ENCODE measurements at places on chromosomes 4 and X.

- DNase-seq = peak; percentile 33
Observed at GRCh38 chrX:103329991-103330390, at the start of gene TCEAL7. Gene TCEAL7 (plus strand): TSS chrX:103330239. CDS start chrX:103331404, 1,165 bp downstream.

DNA sequence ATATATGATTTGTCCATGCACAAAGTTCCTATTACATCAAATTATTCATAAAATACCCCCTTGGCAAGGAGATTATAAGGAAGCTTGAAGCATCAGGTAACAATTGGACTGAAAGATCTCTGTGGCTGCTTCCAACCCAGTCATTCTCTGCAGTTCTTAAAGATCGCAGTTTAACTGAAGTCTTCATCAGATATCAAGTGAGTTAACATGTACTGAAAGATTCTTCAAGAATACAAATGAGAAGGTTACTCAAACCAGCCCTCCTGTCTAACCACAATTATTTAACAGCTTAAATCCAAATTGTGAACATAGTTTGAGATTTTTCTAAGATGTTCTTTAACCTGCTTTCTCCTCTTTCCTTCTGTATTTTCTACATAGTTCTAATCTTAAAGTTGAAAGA lies 56.1 kb downstream of the SLC10A7 start:
- no peak for DNase-seq

DNA sequence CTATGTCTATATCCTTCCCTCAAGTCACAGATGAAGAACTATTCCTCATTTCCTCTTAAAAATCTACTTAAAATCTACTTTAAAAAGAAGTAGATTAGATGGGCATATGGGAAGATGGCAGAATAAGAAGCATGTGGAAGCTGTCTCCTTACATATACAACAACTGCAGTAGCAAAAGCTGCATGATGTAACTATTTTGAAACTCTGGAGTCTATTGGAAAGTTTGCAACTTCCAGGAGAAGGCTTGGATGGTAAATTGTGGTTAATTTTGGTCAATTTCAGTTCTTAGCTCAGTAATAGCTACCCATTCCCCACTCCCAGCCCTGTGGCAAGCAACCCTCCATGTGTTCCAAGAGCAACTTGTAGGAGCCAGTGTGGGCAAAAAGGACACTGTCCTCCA lies 36.9 kb downstream of the MORC4 start:
- no peak for DNase-seq

- DNase-seq = no peak
Observed at GRCh38 chrX:39070009-39070408, 268.8 kb downstream of the MID1IP1 start.

DNA sequence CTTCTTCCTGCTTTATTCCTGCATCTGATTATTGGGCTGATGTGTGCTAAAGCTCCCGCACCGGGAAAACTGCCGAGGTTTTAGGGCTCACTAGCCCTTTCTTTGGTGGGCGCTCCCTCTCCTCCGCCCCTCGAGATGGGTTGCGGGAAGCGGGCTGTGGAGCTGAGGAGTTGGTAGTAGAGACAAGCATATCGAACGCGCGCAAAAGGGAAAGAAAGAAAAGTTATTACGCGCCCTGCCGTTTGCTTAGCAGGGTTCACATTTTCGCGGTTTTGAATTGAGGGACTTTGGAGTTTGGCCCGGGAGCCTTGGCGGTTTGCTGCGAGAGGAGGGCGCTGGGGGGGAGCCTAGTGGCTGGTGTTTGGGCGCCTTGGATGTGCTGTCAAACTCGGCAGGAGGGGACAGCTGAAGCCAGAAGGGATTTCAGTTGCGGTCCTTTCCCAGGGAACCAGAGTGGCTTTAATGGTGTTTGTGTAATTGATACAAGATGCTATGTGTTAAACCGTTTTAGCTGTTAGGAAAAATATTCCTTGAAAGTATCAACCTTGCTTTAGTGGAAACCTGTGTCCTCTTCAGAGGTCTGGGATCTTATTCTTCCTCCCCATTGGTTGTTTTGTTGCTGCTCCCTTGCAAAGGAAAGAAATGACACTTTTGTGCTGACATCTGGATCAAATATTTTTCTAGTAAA lies 1.1 kb downstream of the GAB1 start:
- peak; percentile 61 for DNase-seq

DNA sequence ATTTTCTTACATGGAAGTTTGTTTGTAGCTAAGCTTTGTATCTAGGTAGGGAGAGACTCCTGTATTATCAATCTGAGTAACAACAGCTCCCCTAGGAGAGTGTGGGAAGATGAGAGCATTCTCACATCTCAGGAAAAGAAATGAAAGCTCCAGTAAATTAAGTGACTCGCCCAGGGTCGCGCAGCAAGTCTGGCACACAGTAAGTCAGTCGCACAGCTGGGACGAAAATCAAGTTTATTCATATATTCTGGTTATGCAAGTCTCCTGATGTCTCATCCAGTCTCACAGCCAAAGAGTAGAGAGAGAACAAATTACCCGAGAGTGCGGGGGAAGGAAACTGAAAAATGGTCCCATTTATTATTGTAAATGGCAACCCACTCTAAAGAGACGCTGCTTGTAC lies 216.1 kb downstream of the STK32B start:
- DNase-seq = peak; percentile 59

- no peak for DNase-seq
Observed at GRCh38 chr4:102692474-102692873, 68.3 kb downstream of the MANBA start.

DNA sequence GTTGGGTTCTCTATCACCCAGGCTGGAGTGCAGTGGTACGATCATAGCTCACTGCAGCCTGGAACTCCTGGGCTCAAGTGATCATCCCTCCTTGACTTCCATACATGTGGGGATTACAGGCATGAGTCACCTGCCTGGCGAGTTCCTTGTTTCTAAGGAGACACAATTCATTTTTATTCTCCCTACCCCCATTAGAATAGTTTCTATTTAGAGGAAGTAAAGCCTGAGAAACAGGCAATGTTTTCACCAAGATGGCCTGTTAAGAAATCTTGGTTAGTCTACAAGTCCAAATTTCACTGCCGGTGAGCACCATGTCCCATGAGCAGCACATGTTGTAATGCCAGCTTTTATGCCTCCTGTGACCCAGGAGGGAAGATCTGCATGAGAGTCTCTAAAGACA lies 5.7 kb downstream of the CYBB start:
- peak; percentile 8 for DNase-seq

GRCh38 chrX:153703036-153703370 lies 15.3 kb downstream of the SLC6A8 start:
- DNase-seq = no peak

DNA sequence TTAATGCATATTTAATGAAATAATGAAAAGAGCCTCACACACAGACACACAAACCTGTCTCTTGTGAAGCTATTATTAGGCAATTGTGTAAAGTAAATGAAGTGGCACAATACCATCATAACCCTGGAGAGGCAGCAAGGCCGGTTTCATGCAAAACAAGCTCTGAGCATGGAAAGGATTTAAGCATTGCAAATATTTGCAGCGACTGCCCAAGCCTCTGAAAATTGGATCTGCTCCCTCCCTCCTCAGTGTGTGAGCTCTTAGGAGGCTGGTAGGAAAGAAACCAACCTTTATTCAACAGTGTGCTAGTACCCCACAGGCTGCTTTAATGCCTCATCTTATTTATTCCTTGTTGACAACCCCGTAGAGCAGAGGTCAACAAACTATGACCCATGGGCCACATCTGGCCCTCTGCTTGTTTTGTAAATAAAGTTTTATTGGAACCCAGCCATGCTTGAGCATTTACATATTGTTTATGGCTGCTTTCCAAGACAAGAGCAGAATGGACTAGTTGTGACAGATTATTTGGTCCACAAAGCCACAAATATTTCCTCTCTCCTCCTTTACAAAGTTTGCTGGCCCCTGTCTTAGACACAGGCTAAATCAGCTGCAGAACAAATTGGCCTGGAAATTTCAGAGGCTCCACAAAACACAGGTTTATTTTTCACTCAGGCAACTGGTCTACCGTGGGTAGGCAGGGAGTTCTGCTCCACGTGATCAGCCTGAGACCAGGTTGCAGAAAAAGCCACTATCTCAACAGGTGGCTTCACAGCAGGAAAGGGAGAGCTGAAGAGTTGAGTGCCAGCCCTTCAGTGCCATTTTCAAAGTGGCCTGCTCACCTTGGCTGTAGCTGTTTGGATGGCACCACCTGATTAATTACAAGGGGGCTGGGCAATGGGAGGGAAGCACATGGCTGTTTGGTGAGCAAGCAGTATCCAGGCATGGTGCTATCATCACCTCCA lies 16.8 kb downstream of the RS1 start:
- no peak for DNase-seq

DNA sequence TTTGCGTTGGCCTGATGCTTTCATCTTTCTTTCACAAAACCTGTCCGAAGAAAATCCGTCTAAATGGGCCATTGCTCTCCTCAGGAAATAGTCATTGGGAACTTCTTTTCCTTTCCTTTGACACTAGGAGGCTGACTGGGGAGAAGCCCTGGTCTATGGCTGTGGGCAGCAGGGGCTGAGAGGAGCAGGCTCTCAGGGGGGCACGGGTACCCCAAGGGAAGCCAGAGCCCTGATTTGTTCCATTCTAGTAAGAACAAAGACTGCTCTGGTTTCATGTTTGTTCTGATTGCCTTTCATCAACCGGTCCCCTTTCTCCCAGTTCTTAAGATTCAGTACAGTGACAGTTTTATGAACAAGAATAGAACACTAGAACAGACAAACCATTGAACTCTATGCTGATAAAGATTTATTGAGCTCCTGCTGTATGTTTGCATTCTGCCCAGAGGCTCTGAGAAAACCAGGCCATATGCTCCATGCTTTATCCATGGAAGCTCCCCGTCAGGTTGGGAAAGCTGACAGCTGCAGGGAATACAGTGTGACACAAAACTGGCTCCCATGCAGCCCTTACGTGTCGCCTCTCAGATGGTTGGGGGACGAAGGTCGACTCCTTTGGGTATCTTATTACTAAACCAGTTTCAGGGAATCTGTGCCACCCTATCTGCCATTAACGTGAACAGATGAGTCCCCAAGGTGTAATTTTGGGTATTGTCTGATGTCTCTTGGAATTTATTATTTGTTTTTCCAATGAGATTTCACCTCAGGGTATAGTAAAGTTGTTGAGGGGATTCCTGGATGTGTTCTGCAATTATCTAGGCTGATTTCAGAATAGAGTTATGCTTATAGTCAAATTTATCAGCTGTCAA lies 72.4 kb upstream of the MSANTD1 start:
- DNase-seq = no peak

GRCh38 chrX:150581093-150581775 lies 12.8 kb downstream of the MTM1 start:
- peak; percentile 86 for DNase-seq

- DNase-seq = peak; percentile 50
Observed at GRCh38 chr4:114386637-114387233, 211.9 kb upstream of the UGT8 start.

- DNase-seq = no peak
Observed at GRCh38 chr4:182453830-182454229, 210.6 kb downstream of the TENM3 start.

GRCh38 chr4:110808351-110808878 lies 185.5 kb upstream of the PITX2 start:
- peak; percentile 66 for DNase-seq

DNA sequence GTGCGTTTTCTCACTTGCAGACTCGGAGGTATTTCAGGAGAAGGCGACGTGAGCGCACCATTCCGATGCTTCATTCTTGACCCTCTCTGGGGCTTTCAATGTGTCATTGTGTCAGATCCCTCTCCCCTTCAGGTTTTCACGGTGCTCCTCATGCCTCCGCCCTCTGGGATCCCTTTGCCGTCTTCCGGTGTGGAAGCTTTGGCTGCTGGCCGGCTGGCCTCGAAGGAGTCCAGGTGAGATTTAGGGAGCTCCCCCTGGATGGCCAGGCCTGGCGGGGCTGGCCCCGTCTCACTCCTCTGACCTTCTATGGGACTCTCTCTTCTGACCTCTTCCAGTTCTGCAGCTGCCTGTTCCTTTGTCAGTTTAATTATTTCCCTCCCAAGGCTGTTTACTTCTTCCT lies 12.9 kb downstream of the SOD3 start:
- no peak for DNase-seq

DNA sequence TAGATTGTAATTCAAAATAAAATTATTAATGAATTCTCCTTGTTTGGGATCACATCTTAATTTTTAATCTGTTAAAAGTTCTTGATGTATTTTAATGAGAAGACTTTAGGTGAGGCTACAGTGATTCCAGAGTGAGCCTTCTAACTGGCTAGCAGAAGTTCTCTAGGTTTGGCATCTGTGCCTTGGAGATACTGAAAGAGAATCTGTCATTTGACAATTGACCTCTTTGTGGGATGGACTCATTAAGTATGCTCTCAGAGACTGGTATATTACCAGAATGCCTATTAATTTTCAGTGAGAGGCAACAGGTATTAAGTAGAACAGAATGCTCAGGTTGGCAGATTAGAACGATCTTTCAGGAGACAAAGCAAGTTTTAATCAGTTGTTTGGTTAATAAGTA lies 10.2 kb downstream of the CCNG2 start:
- no peak for DNase-seq

DNA sequence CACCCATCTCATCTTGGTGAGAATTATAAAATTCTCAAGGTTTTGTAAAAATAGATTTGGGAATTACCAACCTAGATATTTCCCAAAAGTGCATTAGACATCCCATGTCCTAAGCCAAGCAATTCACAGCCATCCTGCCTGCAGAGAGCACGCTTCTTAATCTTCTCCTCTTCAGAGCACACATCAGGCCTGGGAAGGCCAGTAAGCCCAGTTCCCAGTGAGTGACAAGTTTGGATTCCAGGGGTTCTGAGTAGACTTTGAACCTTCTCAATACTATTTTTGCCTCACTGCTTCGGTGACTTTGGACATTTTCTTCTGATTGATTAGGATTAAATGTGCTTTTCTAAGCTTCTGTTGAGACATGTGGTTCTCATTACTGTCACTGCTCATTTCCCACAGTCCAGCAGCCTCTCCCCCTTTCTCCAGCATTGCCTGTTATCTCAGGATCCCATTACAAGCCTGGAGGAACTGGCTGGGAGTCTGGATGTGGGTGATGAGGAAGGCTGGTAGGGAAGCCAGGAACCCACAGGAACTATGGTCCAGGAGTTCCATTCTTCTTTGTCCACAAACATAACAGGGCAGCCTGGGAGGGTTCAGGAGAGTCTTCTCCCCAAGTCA lies 56.4 kb upstream of the TMEM150C start:
- DNase-seq = peak; percentile 76

Data from fibroblast of skin of back (primary cell).